ENCODE measurements at places on chromosomes 16 and 17. TPM values are rescaled to one million over a fixed set of nuclear protein-coding genes. Genes with fewer than 3 reads are reported as not detected.
A peak's percentile ranks its signal among the peaks of the same experiment; 100 is the strongest.

DNA sequence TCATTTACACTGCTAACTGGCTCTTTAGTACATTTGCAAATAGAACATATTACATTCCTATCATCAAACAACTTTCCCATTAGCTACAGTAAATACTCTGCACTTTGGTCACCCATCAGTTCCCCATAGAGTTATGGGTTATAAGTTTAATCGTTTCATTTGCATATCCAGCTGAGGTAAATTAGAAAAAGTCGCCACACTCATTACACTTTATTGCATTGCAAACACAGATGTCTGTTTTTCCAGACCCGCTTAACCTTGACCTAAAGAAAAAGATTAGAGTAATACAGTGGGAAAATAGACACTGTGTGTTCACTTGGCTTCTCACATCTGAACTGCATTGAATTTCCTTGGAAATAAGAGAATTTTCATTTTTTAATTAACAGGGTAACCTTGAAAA lies 213.1 kb upstream of the PSMD7 start:
- no peak for DNase-seq

GRCh38 chr17:64154717-64155116 lies 24.8 kb upstream of the ERN1 start:
- DNase-seq: no peak

GRCh38 chr17:16081507-16082087 lies 82.0 kb downstream of the TTC19 start:
- DNase-seq: no peak

DNA sequence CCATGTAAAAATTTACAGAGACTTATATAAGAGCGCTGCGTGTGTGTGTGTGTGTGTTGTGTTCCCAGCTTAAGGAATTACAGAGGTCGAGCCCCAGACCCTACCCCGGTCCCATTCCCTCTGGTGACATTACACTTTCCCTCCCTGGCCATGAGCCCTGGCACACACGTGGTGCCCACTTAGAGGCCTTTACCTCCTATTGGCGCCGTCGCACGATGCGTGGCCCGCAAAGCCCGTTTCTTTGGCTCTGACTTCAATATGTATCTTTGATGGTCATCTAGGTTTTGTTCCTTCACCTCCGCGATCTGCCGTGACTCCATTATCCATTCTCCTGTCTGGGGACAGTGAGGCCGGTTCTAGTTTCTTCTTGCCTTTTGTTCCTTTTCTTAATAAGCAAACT lies 96.9 kb upstream of the CHMP6 start:
- DNase-seq: no peak

GRCh38 chr17:82568997-82569393 lies 49.5 kb downstream of the FOXK2 start:
- DNase-seq: no peak

DNA sequence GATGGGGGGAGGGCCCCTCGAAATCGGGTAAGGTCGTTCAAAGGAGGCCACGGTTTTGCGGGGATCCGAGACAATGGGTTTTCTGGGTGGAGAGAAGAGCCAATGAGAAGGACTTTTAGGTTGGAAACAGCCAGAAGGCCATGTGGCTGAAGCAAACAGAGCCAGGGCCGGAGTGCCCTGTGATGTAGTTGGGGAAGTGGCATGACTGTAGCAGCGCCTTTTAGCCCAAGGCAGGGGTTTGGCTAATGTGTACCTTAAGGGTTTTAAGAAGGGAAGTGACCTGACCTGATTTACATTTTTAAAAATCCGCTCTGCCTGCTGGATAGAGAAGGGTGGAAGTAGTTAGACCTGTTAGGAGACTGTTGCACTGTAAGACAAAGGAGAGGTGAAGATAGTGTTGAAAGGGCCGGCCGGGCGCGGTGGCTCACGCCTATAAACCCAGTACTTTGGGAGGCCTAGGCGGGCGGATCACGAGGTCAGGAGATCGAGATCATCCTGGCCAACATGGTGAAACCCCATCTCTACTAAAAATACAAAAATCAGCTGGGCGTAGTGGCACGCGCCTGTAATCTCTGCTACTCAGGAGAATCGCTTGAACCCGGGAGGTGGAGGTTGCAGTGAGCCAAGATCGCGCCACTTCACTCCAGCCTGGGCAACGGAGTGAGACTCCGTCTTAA lies 1.0 kb downstream of the LYRM1 start:
- DNase-seq: peak; percentile 83

DNA sequence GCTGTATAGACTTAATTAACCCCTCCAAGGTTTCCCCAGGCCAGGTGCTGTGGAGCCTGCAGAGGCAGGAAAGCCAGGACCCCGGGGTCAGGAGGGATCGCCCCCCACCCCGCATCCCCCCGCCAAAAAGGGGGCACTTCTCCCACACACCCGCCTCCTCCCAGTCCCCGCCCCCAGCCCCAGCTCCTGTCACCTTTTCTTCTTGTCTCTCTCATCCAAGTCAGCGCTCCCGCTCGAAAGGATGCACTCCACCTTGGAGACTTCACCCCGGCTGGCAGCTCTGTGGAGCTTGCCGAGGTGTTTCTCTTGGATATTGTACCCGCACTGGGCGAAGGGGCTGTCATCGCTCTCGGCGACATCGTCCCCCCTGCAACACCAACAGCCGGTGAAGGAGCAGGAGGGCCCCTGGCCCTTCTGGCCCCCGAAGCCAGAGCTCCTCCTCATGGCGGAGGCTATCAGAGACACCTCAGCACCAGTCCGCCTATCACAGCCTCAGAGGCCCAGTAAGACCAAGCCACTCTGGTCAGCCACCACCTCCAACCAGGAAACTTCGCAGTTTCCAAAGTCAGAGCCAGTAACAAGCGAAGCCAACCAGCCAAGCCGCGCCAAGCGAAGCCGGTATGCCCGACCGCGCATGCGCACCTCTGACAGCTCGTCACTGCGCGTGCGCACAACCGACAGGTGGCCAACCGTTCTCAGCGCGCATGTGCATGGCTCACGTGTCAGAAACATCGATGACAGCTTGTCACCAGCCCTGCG lies 52.5 kb downstream of the SHCBP1 start:
- no peak for DNase-seq

TOX3 gene
- total RNA-seq: 5.7 TPM

C16orf96 gene
- total RNA-seq: not detected

- DNase-seq: peak; percentile 87
Measured at GRCh38 chr16:72848759-72849664, 198.9 kb downstream of the ZFHX3 start.

- no peak for DNase-seq
Measured at GRCh38 chr17:72887322-72887721, 205.2 kb downstream of the SLC39A11 start.

GCGR gene
- 0.71 TPM for total RNA-seq

DNA sequence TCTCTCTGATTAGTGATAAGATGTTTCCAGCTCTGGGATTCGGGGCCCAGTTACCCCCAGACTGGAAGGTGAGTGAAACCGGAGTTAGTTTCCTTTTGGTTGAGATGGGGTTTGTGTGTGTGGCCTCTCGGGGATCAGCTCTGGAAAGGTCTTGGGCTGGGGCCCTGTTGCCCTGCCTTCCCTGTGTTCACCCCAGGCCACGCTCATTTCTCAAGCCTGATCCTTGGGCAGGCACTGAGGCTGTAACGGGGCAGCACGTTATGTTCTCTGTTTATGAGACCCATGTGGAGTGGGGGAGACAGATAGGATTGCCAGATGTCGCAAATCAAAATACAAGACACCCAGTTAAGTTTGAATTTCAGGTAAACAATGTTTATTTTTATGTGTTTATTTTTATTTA lies 35.5 kb downstream of the CPNE2 start:
- DNase-seq: no peak

- no peak for DNase-seq
Measured at GRCh38 chr16:72858665-72859493, 189.0 kb downstream of the ZFHX3 start.

PRKCB gene
- not detected for total RNA-seq

DNA sequence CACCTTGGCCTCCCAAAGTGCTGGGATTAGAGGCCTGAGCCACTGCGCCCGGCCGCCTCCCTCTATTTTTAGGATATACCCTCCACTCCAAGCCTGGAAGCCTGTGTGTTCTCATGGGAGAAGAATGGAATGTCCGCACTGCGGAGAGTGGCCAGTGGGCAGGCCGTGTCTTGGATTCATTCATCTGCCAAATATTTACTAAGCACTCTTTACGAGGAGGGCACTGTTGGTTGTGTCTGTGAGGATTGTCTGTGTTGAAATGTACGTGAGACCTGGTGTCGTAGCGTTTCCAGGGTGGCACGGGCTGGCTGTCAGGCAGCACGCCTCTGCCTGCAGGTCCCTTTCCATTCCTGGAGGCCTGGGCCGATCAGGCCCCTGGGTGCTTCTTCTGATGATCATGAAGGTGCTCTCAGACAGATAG lies 19.2 kb downstream of the PGS1 start:
- DNase-seq: no peak

NUDT7 gene
- 2.8 TPM for total RNA-seq

DNA sequence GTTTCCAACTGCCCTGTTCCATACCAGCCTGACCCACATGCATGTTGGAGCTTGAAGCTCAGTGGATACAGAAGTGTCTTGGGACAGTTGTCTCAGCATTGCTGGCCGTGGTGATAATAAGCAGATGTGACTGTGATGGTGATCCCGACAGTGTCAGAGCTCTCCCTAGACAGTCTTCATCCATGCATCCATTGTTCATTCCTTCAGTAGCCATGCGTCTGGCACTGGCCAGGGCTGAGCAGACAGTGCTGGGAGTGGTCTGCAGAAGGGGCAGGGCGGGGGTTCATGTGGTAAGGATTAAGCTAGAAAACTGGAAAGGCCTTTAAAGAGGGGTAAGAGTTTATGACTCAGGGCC lies 68.1 kb downstream of the GNAO1 start:
- DNase-seq: no peak

CDK3 gene
- 9.5 TPM for total RNA-seq

VAT1L gene
- not detected for total RNA-seq

KCNAB3 gene
- 1.4 TPM for total RNA-seq

All from HT-29 (cell line).